ENCODE measurements at places on chromosomes 12 and 14.

DNA sequence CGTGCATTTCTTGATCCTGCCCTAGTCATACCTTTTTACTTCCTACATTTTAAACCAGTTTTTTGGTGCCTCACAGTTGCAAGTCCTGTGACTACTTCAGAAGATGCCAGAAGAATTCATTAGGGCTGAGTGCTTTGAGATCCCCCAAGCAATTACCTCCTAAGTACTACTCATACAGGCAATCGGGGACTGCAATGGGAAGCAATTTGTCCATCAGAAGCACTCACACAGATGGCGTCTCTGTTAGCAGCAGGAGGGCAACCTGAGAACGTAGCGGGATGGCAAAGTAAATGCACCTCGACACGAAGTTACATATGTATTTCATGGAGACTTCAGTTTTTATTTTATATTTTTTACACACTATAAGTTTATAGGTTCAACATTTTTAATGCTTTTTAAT lies 188.3 kb downstream of the CAPZA3 start:
- no peak for DNase-seq

- no peak for DNase-seq
Observed at GRCh38 chr14:98943907-98944306, 328.1 kb downstream of the BCL11B start.

- no peak for DNase-seq
Observed at GRCh38 chr12:17818931-17819330, 271.1 kb downstream of the RERGL start.

- DNase-seq = no peak
Observed at GRCh38 chr12:109214131-109214530, 95.0 kb downstream of the FOXN4 start.

DNA sequence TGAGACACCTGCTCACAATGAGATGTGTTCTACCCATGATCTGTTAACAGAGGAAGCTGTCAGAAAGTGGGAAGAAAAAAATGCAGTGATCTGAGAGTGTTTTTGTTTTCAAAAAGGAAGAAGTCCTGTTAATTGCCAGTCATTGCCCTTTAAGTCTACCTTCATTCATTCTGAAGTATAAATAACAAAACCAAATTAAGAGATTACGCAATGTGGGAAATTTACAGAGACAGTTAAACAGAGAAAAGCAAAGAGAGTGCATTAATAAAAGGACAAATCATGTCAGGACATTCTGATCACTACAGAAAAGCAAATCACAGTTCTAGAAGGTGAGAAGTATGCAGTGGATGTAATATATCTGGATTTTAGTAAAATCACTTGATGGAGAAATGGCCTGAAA lies 154.2 kb downstream of the NRXN3 start:
- DNase-seq = no peak

GRCh38 chr12:80272387-80272915 lies 171.6 kb upstream of the PTPRQ start:
- DNase-seq = no peak

DNA sequence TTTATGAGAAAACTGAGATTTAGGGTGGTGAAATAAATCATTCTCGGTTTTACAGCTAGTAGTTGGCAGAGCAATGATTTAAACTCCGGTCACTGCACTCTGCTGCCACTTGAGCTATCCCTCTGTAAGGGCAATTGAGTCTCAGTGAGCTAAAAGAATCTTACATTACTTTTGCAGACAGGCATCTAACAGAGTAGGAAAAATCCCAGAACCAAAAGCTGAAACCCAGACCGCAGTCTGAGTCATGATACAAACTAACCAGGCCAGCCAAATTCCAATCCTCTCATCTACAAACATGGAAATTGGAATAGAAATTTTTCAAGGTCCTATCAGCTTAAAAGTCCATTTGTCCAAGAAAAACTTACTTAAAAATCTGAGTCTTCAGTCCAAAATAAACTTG lies 73.7 kb downstream of the ANKS1B start:
- no peak for DNase-seq

GRCh38 chr14:36238666-36239363 lies 62.3 kb upstream of the PTCSC3 start:
- no peak for DNase-seq

DNA sequence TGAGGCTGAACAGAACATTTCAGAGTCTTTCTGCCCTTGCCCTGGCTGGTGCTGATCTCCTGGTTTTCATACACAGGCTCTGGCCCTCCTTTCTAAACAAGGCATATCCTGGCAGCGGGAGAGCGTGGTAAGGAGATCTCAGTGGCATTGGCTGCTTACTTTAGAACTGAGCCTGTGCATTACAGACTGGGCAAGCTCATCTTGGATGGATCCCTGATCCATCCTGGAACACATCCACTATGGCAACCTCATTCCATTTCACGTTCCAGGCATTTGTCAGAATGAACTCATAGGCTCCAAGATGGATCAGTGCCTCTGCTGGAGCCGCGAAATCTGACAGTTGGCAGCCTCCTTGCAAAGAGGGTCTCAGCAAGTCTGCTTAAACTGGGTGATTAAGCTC lies 224.5 kb upstream of the PELI2 start:
- DNase-seq = no peak

DNA sequence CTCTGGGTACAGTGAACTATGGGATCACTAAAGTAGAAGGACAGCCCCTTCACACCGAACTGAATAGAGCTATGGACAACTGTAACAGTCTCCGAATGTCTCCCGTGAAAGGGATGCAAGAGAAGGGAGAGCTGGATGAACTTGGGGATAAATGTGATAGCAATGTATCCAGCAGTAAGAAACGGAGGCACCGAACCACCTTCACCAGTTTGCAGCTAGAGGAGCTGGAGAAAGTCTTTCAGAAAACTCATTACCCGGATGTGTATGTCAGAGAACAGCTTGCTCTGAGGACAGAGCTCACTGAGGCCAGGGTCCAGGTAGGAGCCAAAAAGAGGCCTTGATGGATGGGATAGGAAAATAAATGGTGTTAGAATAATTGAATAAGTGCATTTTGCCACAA lies 3.5 kb downstream of the ALX1 start:
- DNase-seq = no peak

GRCh38 chr12:70646850-70647249 lies 9.6 kb upstream of the PTPRB start:
- no peak for DNase-seq

DNA sequence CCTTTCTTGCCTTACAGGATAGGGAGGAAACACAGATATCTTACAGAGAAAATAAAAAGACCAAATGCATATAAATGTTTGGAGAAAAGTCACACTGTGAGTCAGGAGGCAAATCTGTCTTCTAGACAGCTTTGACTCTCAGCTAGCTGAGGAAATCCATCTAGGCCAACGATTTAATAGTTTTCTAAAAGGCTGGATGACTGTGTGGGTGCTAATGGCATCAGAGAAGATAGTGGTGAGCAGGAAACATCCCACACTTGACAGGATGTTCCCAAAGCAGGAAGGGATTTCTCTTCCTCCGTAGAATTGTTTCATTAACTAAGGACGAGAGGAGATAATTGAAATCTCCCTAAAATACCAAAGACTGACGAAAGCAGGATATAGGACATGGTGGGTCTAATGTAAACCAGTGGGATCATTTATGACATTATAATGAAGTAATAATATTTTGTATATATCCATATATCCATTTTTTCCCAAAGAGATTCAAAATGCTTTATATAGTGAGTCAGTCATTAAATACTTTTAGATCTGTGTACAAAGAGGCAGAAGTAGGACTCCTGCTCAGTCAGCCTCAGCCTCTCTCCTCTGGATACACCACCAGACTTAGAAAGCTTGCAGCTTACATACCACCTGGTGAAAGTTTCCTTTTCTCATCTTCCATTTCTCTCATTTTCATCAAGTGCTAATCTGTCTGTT lies 44.3 kb upstream of the PSMA6 start:
- no peak for DNase-seq

- DNase-seq = no peak
Observed at GRCh38 chr12:59446116-59446515, 149.7 kb upstream of the SLC16A7 start.

DNA sequence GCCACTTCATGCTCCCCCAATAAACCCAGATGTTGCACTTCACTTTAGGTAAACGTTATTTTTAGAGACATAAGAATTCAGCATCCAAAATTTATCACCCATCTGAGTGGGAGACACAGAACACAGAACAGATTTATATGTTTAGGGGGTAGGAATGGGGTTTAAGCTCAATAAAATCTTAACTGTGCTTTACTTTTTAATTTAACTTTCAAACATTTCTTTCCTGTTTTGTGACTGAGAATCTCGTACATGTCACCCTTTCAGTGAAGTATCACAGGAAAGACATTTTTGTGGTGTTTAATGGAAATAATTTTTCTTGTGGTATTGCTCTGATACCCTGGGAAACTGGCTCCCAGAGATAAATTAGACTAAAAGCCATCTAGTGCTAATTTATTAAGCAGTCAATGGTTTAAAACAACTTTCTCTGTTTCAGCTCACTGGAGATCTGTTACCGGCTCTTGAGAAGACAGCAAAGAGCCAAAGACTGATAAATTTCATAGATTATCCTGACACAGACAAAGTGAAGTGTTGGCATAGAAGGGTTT lies 148.0 kb upstream of the BMP4 start:
- DNase-seq = no peak

DNA sequence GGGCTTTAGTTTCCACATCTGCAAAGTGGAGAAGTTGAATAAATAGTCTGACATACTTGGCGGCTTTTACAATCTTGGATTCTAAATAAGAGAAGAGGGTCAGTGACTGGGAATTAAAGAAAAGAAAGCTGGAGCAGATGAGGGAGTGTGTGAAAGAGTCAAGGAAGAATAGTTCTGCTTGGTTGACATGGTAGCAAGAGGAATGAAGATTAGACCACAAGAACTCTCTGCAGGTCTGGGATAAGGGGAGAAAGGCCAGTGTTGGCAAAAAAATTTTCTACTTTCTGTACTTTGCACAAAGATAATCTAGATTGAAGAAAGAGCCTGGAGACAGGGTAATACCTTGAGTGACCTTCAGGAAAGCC lies 5.9 kb downstream of the ITGB7 start:
- DNase-seq = no peak

DNA sequence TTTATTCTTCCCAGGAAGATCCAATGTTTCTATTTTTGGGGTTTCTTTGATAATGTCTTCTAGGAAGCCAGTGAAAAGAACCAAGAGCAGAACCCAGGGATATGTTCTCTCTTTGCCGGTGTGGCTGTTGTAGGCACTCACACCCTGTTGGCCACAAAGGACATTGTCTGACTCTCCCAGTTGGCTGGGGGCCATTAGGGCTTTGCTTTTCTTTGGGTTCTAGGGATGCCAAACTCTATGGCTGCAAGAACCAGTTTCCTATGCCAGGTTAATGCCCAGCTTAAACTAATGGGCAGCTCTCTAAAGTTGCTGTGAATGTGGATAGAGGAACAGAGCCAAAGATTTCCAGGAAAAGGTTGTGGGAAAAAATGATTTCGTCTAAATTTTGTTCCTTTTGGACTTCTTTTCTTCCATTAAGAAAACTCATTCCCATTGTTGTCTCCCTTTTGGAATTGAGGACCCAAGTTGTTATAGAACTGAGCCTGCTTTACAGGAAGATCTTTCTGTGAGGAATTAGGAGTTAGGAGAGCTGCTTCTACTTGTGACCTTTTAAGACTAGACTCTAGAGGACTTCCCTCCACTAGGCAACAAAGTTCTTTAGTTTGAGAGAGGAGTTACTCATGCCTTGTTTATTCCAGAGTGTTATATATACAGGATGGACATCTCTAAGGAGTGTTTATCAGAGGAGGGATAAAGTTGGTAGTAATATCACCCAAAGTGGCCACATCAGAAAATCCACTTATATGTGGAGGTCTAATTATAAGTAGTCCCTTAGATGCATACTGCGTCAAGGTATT lies 13.1 kb downstream of the COPZ1 start:
- no peak for DNase-seq

DNA sequence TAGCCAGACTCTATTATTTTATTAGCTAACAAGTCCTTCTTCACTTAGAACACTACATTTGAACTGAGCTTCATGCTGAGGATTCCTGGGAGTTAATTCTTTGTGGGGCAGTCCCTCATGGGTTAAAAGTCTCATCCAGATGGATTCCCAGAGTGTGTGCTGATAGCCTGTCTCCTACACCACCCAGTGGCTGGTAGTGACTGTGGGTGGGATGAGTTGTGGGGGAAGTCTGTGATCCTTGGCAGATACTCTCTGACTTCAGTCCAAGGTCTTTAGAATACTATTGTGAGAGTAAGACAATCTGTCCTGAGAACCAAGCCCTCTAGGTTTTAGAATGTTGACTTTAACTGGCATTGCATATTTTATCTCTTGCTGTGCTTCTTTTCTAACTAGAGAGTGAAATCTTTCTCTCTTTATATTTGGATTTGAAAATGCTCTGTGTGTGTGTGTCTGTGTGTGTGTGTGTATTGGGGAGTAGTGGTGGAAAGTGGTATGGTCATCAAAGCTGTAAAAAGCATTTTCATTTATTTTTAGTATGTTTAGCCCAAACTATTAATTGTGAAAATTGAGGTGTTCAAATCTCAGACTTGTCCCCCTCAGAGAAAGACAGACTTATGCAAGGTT lies 37.3 kb downstream of the AKAP6 start:
- no peak for DNase-seq

- no peak for DNase-seq
Observed at GRCh38 chr12:132071040-132071810, 72.9 kb downstream of the DDX51 start.

DNA sequence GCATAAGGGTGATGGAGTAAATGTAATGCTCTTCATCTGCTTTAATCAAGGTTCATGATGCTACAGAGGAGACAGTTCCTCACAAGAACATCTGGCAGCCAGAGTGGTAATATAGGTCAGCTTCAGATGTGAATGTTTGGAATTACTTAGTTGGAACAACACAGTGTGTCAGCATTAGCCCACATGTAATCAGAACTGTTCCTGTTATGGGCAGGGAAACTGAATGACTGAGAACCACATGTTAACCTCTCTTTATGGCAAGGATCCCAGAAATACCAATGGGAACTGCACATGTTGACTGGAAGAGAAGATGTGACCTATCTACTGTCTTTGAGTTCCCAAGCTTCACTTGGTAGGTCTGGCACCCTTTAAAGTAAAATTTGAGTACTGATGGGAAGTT lies 390.1 kb upstream of the PDE3A start:
- no peak for DNase-seq

DNA sequence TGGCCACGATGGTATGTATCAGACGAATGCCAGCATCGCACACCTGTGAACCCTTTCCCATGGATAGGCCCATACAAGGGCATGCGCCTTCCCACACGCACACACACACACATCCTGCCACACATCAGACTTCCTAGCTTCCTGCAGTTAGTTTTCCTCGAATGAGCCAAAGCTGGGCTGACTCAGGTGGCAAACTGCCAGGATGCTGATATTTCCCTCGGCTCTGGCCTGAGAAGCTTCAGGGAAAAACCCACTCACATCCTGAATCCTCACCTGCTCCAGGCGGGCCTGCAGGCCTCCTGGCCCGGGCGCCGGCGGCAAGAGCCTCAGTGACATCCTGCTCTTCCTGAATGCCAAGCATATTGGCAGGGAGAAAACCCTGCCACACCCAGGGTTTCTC lies 22.4 kb downstream of the CALM1 start:
- DNase-seq = no peak

Data from activated CD8-positive, alpha-beta memory T cell treated with anti-CD3 and anti-CD28 coated beads for 1 hour (primary cell).